ENCODE measurements at places on chromosomes 12 and 14.

GRCh38 chr12:132660052-132660451, 27.1 kb downstream of the POLE start:
- DNase-seq: no peak

- DNase-seq: no peak
These were observed 6.5 kb upstream of the HCFC2 start for GRCh38 chr12:104057771-104058197.

- no peak for DNase-seq
These were observed 28.2 kb upstream of the RNASE1 start for GRCh38 chr14:20830831-20831230.

- no peak for DNase-seq
These were observed 16.9 kb downstream of the CCDC88C start for GRCh38 chr14:91400696-91401095.

DNA sequence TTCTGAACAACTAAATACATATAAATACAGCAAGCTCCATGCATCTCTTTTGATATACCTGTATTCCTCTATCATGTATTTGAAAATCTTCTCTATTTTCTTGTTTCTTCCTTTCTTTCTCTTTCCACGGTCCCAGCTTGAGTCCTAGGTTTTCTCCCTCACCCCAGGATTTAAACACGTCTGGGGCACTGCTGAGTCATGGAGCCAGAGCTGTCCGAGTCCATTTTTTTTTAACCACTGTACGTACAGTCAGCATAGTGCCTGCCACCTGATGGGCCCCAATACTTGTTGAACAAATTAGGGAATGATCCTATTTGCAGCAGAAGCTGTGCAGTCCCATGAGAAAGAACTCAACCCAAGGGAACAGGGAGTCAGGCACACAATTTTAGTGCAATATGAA, 158.1 kb downstream of the ATP23 start:
- no peak for DNase-seq

DNA sequence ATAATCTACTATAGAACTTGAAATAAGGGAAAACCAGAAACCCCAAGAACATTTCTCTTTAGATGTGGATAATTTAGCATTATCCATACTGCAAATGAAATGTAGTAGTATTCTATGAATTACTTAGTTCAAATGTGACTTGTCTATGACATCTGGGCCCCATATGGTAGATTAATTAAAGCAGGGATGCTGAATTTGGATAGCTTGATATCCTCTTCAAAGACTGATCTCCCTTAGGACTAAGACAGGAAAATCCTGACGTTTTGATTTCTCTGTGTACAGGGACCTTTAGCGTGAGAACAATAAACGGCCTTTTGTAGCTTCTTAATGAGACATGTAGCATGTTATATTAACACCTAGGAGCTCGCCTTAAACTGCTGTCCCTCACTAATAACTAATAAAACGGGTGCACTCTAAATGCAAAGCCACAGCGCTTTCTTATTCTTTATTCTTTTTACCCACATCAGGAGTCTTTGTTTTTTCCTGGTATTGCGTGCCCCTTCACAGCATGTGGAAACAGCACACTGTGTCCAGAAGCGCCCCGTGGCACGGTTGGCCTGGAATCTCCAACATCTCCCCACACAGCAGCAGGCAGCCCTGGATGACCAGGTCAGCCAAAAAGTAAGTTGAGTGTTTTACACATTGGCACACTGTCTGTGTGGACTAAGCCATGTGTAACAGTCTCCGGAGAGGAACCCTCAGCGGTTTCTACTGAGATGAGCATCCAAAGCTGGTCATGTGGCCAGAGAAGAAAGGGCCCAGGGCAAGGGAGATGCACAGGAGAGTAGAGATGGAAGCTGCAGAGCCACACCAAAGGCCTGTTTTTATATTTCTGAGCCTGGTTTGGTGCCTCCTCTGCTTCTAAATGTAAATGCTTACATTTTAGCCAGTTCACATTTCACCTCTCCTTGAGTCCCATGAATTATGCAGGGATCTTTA, 93.1 kb downstream of the SRGAP1 start:
- no peak for DNase-seq

- no peak for DNase-seq
These were observed 55.4 kb downstream of the IRAK3 start for GRCh38 chr12:66244446-66244845.

DNA sequence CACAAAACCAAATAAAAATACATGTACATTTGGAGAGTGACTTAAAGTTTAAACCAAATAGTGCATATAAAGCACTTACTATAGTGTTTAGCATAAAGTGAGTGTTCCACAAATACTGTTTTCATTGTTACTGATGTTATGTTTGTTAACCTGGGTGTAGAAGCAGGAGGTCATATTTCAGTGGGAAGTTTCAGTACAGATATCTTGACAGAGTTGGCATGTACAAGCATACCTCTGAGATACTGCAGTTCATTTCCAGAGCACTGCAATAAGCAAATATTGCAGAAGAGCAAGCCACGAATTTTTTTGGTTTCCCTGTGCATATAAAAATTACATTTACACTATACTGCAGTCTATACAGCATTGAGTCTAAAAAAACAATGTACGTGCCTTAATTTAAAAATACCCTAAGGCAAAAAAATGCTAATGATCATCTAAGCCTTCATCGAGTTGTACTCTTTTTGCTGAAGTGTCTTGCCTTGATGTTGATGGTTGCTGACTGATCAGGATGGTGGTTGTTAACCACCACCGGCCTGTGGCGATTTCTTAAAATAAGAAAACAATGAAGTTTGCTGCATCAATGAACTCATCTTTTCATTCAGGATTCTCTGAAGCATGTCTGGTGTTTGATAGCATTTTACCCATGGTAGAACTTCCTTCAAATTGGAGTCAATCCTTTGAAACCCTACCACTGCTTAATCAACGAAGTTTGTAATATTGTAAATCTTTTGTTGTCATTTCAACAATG, 361.1 kb upstream of the RPL10L start:
- no peak for DNase-seq

DNA sequence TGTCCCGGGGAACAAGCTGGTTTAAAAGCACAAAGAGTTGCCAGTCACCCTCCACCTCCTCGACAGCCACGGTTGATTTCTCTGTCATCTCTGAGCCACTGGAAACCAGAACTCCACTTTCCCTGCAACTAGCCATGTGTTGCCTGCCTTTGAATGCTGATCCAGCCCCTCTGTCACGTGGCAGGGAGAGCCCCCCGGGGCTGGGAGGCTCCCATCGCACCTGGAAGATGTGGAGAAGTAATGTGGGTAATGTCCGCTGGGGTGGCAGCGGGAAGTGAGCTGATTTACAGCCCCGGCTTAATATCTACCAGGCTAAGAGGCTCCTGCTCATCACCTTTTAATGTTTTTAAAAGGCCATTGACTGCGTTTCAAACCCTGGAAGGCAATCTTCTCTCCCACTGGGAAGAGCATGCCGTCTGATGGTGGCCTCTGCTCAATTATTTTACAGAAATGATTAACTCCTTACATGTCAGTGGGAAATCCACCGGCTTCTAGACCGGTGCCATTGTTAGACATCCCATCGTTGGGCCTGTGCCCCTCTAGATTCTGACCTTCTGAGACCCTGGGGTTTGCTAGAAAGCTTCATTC, 7.4 kb downstream of the PRIMA1 start:
- no peak for DNase-seq

DNA sequence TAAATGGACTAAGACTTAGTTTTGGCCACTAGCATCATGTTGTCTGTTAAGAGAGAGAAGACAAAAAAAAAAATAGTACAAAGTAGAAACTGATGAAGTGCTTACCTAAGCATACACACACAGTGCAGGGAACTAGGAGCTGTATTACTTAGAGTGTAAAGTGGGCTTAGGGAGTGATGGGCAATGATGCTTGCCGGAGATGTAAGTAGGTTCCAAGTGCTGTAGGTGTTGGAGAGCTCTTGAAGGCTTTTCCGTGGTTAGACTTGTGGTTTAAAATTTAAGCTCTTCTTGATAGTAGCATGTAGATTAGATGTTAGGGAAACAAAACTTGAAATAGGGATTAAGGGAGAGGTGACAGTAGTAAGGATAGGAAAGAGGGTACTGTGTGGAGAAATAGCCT, 34.7 kb downstream of the MIA2 start:
- DNase-seq: no peak

GRCh38 chr12:22731236-22731635, 106.3 kb downstream of the ETNK1 start:
- no peak for DNase-seq

GRCh38 chr12:104673696-104674482, 217.1 kb downstream of the CHST11 start:
- DNase-seq: no peak

DNA sequence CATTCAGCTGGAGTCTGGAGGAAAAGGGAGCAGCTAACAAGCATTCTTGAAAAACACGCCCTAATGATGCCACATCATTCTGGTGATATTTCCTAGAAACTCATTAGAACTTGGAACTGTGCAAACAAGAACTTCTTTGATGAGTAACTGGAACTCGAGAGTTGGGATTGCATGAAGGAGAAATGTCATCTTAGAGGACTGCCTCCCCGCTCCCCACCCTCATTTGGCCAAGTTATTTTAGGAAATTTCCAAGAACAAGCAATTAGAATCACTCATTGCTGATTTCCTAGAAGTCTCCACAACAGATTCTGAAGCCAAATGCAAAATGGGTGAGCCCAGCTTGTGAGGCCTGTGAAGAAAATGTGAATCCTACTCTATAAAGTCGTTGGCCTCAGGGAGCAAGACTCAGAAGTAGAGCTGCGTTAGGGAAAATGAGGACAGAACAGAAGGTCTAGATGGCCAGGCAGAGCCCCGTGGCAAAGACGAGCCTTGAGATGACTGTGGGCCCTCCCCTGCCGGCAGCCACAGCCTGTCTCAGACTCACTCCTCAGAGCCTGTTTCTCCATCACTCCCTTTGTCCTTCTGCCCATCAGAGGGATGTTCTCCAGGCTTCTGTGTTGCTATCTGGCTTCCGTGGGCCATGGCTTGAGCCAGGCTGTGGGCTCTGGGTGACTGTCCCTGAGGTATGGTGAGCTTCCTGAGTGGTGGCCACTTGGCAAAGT, 38.4 kb downstream of the RTL1 start:
- no peak for DNase-seq

DNA sequence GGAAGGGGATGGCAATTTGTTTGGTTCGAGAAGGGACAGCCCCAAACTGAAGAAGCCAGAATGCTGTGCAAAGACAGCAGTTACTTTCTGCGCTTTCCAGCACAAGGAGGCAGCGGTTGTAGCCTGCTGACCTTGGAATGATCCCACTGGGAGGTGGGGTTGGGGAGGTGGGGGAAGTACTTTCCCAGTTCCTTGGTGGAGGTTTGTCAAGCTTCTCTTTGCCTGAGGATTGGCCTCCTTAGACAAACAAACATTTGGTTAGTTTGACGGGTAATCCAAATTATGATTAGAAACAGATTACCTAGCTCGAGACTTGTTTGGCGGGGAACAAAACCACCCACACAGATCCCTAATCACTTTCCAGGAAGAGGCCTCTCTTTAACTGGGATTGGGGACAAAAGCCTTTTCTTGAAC, 79.1 kb upstream of the EGLN3 start:
- no peak for DNase-seq

DNA sequence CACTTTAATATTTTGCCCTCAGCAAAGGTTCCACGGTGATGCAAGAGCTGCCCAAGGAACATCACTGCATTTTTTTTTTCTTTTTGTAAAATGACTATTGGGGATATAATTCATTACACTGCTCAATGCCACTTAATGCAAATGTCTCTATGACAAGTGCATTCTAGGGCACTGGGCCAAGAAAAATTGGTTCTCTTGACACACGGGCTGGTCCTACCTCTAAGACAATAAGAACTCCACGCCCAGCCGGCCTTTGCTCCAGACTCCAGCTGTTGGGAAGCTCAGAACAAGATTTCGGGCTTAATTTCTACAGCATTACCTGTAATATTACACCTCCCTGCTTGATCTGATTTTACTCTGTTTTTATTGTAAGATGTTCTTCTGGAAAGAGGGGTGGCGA, 48.8 kb upstream of the VRK1 start:
- no peak for DNase-seq

DNA sequence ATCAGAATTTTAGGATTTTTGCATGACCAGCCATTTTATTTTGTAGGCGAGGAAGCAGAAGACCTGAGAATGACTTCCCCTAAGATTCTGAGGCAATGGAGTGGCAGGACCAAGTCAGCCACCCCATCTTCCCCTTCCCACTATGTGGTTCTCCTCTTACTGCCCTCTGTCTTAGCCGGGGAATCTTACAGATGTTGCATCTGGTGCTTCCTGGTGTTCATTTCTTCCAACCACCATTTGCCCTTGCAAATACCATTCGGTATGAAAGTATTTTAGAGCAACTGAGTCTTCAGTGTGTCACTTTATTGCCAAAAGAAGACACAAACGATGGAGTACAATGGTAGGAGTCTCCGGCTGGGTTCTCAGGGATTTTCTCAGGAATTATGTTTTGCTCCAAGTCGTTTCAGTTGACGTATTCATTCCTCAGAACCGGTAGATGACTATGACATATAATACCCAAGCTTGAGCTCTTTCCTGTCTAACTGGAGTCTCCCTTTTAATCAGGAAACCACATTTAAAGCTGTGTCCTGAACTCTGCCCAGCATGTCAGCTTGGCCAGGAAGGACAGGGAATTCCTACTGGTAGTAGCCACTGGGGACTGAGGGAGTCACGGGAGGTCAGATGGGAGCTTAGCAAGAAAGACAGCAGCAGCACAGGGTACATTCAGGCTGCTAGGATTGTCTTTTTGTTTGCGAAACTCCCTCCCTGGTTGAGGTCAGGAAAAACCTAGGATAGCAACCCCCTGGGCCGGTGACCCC, 87.0 kb downstream of the SAMD4A start:
- no peak for DNase-seq

DNA sequence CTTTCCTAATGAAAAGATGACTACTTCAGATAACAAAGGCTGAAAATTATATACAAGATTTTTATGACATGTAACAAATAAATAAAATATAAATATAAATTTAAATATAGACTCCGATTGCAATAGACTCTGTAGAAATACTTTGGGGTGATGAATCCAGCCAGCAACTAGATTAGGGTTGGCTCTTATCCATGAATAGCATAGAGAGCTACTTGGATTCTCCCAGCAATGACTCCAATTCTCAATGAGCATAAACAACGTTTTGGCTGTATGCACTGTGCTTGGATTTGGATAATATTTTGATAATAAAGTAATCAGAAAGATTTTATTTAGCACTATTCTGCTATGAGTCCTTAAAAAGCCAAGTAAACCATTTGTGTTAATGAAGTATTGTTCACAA, 58.0 kb upstream of the LRFN5 start:
- DNase-seq: no peak

Data from NCI-H1930 (cell line).